ENCODE measurements at places on chromosomes 5 and 9.

- DNase-seq, result peak; percentile 35
Observed at GRCh38 chr5:69492391-69492922, at the start of gene OCLN. TSS of gene OCLN (plus strand) at chr5:69492790. CDS start at chr5:69504245, 11,455 bp downstream.

DNA sequence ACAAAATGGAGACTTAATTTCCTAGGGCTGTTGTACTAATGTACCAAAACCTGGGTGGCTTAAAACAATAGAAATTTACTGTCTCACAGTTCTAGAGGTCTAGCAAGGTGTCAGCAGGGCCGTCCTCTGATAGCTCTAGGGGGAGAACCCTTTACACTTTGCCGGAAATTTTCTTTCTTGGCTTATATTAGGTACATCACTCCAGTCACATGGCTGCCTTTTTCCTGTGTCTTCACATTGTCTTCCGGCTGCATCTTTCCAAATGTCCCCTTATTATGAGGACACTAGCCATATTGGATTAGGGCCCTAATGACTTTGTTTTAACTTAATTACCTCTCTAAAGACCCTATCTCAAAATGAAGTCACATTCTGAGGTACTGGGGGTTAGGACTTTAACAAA, 5.8 kb downstream of the UHRF2 start:
- no peak for DNase-seq

GRCh38 chr5:138736293-138736692, 16.9 kb upstream of the CTNNA1 start:
- DNase-seq, result no peak

DNA sequence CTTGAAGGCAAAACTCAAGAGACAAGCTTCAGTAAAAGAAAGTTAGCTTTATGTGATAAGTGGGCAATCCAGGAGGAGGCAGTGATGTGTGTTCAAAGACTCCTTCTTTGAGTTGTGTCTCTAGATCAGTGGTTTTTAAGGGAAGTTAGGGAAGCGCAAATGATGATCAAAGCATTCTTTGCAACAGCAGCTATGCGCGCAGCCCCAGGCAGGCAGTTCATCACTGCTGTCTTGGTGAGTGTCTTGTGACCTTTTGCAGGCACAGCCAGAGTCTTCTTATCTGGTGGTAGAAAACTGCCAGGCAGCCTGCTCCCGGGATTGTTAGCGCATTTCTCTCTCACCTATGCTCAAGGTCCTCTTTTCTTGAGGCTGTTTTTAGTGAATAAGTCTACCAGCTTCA, 40.3 kb upstream of the CLK4 start:
- no peak for DNase-seq

- DNase-seq, result peak; percentile 54
Observed at GRCh38 chr5:167688341-167689130, 602.9 kb upstream of the WWC1 start.

DNA sequence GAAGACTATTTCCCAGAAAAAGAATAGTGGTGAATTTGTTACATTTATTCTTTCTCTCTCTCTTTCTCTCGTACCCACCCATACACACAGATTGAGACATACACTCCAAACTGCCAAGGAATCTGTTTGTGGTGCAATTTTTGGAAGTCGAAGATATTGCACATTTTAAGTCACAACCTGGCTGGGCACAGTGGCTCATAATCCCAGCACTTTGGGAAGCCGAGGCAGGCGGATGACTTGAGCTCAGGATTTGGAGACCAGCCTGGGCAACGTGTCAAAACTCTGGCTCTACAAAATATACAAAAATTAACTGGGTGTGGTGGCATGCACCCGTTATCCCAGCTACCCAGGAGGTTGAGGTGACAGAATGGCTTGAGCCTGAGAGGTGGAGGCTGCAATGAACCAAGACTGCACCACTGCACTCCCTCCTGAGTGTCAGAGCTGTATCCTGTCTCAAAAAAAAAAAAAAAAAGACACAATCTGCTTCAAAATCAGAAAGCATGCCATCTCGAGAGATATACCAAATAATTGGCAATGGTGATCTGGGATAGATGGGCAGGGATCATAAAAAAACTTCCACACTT, 19.2 kb upstream of the PLIN2 start:
- no peak for DNase-seq

GRCh38 chr5:77139001-77139400, 51.9 kb upstream of the ZBED3 start:
- DNase-seq, result peak; percentile 81

- DNase-seq, result no peak
Observed at GRCh38 chr9:20551835-20552234, 70.5 kb downstream of the MLLT3 start.

- no peak for DNase-seq
Observed at GRCh38 chr5:78293851-78294247, 649 bp downstream of the AP3B1 start.

- DNase-seq, result peak; percentile 44
Observed at GRCh38 chr5:176469296-176469695, 21.1 kb downstream of the FAF2 start.

- DNase-seq, result no peak
Observed at GRCh38 chr9:136264031-136264430, 18.4 kb upstream of the QSOX2 start.

- no peak for DNase-seq
Observed at GRCh38 chr9:27297050-27297449, at the start of gene EQTN. TSS of gene EQTN (minus strand) at chr9:27297150. CDS start at chr9:27297055, 95 bp downstream.

GRCh38 chr5:114435885-114436299, 74.0 kb downstream of the KCNN2 start:
- DNase-seq, result no peak

GRCh38 chr5:38453506-38453905, 102.9 kb downstream of the LIFR start:
- no peak for DNase-seq

DNA sequence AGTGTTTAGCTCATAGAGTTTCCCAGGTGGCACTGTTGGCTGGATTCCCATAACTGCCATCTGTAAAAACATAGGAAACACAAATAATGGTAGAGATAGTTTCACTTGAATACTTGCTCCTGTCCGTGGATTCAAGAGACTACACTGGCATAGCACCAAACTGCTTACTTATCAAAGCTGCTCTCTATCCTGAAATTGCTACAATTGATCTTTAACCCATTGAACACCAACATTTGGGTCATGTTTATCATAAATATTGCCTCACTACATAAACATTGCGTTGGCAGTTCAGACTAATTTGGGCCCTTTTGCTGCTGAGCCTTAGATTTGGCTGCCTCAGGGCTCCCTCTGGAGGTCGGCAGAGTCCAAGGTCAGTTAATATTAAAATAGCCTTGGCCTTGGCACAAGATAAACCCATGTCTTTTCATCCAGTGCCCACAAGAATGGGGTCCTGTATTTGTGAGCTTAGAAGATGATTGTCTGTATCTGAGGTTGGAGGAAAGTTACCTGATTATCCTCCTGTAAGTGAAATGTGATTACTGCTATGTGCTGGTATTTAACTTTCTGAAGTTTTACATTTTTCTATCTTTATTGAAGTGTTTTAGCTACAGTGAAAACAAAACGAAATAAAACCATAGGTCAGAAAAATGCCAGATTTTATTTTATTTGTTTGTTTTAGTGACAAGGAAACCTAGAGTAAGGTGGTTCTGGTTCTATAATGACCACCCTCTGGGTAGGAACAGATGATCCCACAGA, 4.0 kb upstream of the RANBP3L start:
- peak; percentile 62 for DNase-seq

- no peak for DNase-seq
Observed at GRCh38 chr9:116219686-116220085, 66.1 kb downstream of the PAPPA start.

GRCh38 chr9:17217272-17217671, 82.4 kb downstream of the CNTLN start:
- DNase-seq, result no peak

DNA sequence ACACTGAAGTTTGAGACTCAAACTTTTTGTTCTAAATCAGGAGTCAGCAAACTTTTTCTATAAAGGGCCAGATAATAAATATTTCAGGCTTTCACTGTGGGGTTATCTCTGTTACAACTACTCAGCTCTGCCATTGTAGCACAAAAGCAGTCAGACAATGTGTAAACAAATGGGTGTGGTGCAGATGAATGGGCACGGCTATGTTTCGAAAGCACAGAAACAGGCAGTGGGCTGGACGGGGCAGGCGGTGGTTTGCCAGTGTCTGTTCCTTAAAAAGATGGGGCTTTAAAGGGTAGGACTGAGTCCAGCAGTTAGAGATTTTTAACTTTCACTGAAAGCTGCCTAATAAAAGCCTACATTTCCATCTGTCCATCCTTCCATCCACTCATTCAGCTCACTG, 48.9 kb downstream of the PFDN1 start:
- peak; percentile 31 for DNase-seq

DNA sequence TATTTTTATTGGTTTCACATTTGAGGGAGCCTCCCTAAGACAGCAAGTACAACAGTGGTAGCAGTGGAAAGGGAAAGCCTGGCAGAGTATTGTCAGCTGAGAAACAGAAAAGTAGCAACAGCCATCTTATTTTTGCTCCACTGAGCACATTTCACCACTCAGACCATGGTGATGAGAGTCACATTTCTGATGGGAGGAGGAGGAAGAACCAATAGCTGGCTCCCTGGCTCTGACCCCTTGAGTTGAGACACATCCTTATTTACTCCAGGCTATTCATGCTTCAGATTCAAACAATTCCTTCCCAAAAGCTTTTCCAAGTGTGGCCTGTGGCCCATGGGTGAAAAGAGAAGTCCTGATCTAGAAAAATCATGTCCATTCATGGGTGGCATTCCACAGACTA, 236.3 kb downstream of the ARHGAP26 start:
- no peak for DNase-seq

DNA sequence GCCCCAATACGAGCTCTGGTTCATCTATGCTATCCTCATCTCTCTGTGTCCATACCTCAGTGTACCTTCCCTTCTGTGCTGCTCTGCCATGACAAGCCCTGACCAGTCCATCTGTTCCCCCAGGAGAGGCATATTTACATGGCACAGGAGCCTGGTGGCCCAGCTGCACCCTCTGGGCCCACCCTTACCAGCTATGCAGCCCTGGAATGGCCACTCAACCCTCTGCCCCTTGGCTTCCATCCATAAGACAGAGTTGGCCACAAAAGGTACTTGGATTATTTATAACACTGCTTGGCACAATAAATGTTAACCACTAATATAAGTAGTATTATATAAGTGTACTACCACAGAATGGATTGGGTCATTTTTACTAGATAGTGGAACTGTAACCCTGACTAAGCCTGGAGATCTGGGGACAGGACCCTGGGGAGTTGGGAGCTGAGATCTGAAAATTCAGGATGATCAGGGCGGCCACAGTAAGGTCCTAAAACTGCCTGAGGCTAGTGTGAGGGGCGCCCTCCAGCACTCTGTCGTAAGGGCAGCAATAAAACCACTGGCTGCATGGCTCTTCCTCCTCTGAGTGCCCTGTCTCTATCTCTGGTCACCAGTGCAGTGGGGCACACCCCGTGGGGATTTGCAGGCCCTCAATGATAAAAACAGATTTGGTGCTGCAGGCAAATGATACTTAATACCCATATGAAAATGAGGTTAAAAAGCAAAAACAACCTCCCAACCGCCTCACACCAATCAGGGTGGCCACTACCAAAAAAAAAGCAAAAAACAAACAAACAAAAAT, 65.8 kb downstream of the SEMA4D start:
- no peak for DNase-seq

DNA sequence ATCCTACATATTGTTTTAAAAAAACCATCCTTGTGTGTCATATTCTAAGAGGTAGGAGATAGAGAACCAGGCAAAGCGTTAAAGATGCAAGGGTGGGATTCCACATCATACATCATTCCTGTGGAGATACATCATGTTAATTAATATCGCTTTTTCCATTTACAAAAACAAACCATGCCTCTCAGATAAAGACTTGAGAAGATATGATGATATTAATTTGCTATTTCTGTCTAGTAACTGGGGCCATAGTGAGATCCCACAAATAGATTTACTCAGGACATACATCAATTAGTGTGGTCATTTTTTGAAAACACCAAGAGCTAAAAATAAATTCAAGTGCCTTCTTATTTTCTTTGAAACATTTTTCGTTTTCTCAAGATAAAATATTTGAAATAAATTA, 165.4 kb upstream of the TARS1 start:
- DNase-seq, result no peak

DNA sequence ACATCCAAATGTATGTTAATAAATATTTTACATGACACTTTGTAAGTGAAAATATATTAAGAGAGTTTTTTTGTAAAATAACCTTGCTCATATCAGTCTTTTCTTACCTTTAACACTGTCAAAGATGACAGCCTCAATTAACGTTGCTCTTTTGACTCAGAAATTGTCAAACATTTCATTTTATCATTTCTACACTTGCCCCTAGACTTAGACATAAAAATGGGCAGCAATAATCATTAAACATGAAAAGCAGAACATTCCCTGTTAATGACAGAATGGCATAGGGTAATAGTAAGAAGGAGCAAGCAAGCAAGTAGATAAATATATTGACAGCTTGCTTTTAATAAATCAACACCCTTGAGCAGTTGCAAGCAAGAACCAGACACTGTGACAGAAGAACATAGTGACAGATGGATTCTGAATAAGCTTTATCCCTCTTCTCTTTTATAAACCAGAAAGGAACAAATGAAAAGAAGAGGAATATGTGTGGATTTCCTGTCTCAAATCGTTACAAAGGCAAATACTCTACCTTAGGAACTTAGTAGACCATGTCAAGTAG, 796.0 kb upstream of the CHD1 start:
- DNase-seq, result no peak

DNA sequence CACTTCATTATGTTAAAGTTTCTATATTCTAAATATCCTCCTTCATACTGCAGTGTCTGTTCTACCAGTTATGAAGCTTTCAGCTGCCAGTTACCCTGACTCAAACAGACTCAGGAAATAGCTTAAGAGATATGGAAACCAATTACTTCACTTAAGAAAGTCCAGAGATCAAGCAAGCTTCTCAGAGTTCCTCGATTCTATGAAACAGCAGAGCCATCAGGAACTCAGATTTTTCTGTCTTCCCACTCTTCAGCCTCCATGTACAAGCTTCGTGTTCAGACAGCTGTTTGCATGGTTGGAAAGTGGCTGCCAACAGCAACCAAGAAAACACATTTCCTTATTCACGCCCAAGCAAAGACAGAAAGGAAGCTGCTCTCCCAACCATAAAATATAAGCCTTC, 216.1 kb downstream of the ACTL7B start:
- DNase-seq, result no peak

- no peak for DNase-seq
Observed at GRCh38 chr5:113047733-113048652, 71.4 kb downstream of the DCP2 start.

DNA sequence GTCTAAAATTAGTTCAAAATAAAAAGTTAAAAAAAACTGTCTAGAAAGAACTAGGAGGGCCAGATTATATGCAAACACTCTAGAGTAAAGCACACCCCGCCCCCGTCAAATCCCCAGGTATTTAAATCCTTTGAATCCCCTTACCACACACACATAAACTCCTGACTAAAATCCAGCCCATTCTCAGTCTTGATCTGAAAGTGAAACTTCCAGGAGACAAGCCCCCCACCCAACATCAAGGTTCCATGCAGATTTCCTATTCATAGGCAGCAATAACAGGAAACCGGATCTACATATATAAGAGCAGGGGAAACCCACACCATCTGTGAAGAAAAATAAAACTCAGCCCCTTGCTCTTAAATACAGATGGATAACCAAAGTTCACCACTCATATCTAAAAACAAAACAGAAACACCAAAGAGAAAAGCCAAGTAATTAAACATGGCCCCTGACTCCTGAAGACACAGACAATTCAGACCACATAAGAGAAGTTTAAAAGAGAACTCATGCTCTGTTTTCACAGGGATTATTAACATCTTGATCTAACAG, 42.3 kb downstream of the MARCHF3 start:
- DNase-seq, result no peak

GRCh38 chr9:87389936-87390335, 107.7 kb upstream of the DAPK1 start:
- no peak for DNase-seq

- DNase-seq, result no peak
Observed at GRCh38 chr9:123099042-123099441, 65.6 kb downstream of the GPR21 start.

- DNase-seq, result no peak
Observed at GRCh38 chr9:75002422-75003023, 25.6 kb downstream of the CARNMT1 start.
